ENCODE measurements at places on chromosomes 6 and 20.

GRCh38 chr6:136123468-136123867 lies 126.6 kb downstream of the MTFR2 start:
- no peak for DNase-seq

DNA sequence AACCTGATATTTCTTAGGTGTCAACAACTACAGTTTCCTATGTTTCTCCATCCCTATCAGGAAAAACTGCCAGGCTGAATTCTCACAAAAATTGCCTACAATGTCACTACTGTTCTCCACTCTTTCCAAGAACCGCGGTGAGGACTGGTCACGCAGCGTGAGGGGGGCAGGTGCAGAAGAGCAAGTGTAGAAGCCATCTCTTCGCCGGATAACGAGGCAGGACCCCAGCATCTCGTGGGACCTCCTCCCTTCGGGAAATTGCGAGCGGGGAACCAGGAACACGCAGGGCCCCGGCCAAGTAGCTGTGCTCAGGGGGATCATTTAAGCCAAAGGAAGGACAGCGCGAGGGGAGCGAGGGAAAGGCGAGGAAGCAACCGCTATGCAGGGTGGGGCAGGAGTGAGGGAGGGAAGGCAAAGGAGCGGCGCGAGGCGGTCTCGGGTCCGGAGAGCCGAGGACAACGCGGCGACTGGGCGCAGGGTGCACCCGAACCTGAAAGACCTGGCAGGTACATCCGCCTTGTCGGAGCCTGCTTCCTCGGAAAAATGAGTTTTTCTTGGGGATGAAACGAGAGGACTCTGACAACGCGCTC lies 559 bp downstream of the APMAP start:
- DNase-seq = no peak

- no peak for DNase-seq
These were observed 13.1 kb downstream of the CDK5RAP1 start for GRCh38 chr20:33388268-33388667.

DNA sequence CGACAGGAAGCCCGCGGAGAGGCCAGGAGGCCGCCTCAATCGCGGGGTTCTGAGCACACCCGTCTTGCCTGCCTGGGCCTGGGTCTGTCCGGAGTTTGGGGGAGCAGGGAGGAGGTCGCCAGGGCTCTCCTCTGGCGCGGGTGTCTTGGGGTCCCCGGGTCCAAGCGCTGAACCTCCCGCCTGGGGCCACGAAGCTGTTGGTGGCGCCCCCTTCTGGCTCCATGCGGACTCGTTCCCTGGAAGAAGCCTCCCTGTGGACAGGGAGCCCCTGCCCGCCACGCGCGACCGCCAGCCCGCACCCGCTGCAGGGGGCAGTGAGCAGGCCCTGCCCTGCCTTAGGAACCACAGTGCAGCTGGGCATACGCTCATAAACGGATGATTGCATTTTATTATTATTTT lies 44.7 kb downstream of the MCUR1 start:
- no peak for DNase-seq

All from left ventricle myocardium inferior (tissue), 1 donor.